Liver (tissue), 10 donors: ENCODE measurements at places on chromosomes 1 and 21.

DNA sequence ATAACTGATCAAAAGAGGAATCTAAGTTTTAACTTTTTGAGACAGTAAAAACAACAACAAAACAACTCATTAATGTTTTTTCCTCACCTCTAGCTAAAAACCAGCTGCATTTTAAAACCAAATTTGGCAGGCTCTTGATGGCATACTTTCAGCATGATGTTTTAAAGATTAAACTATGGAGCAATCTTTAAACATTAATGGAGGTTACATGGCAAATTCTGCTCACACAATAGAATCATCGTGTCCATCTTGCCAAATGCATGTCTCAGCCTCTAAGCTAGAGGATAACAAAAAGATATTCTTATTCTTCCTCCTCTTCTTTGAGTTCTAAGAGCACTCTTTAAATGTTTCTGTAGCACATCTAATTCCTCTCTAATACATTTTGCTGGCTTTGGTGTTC is 579.8 kb upstream of the PKN2 start:
- DNase-seq: no peak

- peak; percentile 71 for DNase-seq
Measured at GRCh38 chr1:225772323-225772768, 5.3 kb upstream of the SRP9 start.

GRCh38 chr1:76444773-76445172 is 370.2 kb downstream of the ST6GALNAC3 start:
- no peak for DNase-seq

DNA sequence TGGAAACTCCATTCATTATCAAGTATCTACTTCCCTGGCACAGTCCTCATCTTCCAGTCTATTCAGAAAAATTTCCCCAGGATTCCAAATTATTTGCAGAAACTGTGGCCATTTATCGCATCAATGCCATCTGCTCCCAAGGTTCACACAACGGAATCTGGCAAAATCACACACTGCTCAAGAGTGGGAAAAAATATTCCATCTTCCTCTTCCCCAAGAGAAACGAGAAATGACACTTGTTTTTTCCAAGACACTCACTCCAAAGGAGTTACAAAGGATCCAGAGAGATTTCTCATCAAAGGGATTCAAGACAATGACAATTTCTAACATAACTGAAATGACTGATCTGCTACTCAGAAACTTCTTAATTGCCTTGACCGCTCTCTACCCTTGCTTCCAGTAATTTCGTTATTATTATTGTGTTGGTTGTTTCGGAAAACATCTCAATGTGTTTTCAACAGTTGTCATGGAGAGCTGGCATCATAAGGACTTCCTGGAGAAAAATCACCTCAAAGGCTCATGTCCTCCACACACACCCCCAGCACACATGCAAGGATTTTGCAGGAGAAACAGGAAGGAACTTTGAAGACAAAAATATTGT is 128.0 kb downstream of the PSMG1 start:
- DNase-seq: no peak
